ENCODE measurements at places on chromosomes 7 and 10.
A peak's percentile ranks its signal among the peaks of the same experiment; 100 is the strongest.

DNA sequence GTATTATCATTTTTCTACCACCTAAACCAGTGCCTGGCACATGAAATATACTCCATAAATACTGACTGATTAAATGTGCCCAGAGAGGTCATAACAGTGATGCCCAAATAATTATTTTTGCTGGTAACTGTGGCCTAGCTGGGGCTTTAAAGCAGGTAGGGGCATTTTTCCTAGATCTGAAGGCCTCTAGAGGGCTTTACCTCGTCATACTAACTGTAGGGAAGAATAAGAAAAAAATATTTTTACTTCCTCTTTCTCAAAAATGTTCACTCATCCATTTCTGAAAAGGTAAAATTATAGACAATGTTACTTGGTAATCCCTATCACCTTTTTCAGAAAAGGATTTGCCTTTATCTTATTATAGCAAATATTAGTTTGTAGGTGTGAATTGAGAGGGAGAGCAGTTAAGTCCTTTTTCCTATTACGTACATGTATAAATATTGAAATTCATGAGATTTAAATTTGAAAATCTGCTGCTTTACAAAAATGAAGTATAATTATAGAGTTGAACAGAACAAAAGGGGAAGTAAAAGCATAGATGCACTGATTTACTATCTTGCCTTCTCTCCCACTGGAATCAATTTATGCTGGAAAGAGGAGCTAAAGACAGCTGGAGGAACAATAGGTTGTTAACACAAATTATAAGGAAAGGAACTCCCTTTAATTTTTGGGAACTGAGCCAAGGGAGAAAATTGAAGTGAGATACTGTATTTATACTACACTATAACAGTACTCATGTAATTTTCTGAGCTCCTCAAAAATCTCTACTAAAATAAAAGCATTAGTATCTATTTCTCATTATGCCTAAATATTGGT, 71.5 kb upstream of the NOBOX start:
- DNase-seq: no peak

- DNase-seq: no peak
Observed at GRCh38 chr10:22727663-22728062, 13.3 kb upstream of the PIP4K2A start.

GRCh38 chr10:36097696-36098095, 455.6 kb upstream of the FZD8 start:
- DNase-seq: no peak

- DNase-seq: no peak
Observed at GRCh38 chr10:124497196-124497881, 35.7 kb downstream of the LHPP start.

GRCh38 chr7:158976468-158976848, 120.1 kb downstream of the DYNC2I1 start:
- no peak for DNase-seq

DNA sequence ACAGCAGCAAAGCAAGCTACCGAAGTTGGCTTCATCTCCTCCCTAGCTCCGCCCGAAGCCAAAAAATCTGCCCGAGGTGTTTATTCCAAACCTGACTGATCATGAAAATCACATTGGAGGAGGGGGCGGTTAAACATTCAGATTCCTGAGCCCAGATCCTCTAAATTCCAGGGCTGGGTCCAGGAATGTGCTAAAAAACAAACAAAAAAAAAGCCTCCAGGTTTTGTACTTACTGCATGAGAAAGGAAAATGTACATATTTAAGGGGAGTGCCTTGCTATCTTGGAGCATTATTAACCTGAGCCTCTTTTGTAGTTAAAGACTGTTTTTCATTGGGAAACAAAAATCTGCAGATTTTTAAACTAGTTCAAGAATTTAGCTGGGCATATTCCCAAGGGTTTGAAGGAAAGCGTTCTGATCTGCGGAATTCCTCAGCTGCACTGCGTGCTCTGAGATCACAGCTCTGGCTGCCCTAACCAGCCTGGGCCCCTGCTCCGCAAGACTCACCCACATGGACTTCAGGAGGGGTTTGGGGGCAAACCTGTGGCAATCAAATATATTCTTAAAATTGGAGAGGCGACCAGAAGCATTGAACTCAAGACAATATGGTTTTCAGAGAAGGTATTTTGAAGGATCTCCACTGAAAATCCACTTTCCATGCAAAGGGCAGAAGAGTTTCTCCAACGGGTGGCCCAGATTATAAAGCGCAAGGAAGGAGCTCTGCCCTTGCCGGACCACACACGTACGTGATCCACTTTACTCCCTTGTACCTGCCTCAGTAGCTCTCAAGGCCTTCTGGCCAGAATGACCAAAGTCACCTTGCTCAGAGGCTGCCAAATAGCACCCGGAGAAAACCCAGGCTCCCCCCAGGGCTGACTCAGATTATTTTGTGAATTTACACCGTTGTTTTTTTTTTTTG, 10.0 kb upstream of the TNS3 start:
- DNase-seq: peak; percentile 78

DNA sequence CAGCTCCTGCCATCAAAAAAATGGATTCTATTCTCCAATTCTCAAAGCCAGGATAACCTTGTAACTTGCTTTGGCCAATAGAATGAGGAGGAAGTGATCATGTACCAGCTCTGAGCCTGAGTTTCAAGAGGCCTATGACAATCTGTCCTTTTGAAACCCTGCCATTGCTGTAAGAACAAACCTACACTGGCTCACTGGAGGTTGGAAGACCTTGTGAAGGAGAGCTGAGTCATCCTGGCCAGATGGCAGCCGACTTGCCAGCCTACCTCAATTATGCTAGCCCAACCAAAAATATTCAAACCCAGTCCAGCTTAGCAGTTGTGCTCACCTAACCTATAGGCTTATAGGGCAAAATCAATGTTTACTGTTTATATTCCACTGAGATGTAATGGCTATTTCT, 93.0 kb downstream of the HGF start:
- DNase-seq: no peak

- DNase-seq: no peak
Observed at GRCh38 chr7:41892356-41893100, 189.6 kb upstream of the INHBA start.

- no peak for DNase-seq
Observed at GRCh38 chr7:33862946-33863814, 42.2 kb upstream of the BMPER start.

GRCh38 chr7:116618338-116619128, 53.5 kb upstream of the MET start:
- no peak for DNase-seq

- DNase-seq: no peak
Observed at GRCh38 chr10:1434912-1435692, 302.2 kb downstream of the ADARB2 start.

DNA sequence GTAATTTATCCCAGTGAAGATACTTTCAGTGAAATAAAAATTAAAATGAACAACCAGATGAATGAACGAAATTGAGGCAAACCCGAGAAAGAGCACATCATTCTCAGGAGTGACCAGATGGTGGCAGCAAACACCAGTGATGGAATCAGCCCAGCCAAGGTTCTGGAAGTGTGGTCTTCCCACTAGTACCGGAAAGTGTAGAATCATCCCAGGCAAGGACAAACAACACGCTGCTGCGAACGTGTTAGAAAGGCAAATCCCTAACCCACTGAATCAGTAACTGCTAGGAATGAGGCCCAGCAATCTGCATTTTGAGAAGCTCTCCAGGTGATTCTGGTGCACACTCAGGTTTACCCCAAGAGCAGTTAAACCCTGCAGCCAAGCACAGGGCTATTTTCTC, 15.5 kb upstream of the SLC18A3 start:
- peak; percentile 50 for DNase-seq

DNA sequence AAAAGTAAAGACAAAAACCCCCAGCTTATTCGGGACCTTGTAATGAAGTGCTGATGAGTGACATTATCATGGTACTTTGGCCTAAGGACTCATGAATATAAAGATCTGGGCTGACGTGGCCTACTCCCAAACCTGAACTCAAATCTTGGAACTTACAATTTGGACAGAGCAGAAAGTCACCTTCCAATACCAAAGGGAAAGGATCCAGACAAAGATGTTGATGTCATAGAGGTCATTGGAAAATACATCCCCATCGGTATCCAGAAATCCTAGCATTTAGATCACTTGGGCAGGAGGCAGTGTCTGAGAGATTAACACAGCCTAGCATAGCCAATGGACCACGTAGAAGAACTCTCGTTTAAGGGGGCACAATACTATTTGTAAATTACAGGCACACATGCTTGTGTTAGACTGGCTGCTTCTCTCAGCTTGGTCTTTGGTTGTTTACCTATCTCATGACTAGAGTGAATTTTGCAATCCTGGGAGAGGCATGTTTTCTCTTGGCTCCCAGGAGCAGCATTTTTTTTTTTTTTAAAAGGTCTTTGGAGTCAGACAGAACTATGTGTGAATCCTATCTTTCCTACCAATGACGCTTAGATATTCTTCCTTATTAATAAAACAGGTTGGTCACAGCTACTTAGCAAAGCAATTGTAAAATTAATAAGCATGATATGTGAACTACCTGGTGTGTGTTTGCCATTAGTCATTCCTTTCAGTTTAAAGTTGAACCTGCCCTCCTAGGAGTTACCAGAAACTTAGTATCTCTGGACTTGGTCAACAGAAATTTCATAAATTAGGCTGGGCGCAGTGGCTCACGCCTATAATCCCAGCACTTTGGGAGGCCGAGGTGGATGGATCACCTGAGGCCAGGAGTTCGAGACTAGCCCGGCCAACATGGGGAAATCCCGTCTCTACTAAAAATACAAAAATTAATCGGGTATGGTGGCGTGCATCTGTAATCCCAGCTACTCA, 27.8 kb upstream of the MRPS33 start:
- DNase-seq: no peak

GRCh38 chr10:12526311-12526710, 177.0 kb downstream of the CAMK1D start:
- DNase-seq: no peak

- DNase-seq: no peak
Observed at GRCh38 chr10:29968585-29968984, 90.8 kb downstream of the JCAD start.

GRCh38 chr10:95467162-95467599, 94.0 kb downstream of the SORBS1 start:
- DNase-seq: peak; percentile 8

DNA sequence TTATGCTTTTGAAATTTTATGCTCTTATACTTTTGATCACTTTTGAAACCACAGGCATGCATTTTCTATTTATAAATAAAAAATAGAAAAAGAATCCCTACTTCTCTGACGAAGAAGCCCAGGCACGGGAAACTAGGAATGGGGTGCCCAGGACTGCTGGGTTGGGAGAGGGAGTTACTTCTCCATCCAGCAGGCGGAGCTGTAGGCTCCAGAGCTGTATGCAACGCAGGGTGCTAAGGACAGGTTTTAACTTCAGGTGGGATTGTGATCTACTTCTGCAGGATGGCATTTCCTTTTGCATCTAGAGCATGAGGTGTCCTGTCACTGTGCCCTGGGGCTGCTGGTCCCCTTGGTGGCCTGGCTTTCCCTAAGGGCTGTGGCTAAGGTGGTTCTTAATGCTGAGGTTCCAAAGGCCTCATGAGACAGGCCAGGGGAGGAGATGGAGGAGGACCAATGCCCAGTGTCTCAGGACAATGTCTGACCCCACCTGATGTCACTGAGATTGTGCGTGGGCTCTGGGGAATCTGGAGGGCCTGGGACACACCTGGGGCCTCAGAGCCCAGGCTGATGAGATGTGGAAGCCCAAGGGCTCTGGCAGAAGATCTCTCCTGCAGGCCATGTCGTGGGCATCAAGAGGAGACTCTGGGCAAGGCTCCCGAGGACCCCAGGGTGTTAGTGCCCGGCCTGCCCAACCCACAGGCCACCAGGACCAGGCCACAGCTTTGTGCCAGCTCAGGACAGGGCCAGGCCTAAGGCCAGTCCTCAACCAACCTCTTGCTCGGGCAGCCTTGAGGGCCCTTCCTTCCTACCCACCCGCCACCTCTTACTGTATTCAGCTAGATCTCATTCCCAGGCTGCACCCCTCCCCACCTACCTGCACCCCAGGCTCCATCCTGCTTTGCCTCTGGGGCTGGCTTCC, 507 bp downstream of the CCDC201 start:
- DNase-seq: no peak

DNA sequence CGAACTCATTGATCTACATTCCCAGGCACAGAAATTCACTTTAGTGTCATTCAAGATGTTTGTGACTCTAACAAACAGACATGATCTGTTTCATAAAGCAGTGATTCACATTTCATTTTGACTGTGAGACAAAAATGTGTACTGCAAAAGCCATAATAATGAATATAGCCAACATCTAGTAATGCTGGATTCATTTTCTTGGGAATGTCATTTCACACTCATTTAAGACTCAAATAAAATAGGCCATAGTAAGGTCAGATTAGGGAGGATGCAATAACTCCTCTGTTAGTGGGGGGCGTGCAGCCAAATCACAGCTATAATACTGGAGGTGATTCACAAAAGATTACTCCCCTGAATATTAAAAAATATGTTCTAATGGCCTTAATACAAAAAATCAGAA, 566.6 kb upstream of the ZWINT start:
- DNase-seq: no peak

- no peak for DNase-seq
Observed at GRCh38 chr10:31031205-31031557, 484 bp downstream of the ZNF438 start.

DNA sequence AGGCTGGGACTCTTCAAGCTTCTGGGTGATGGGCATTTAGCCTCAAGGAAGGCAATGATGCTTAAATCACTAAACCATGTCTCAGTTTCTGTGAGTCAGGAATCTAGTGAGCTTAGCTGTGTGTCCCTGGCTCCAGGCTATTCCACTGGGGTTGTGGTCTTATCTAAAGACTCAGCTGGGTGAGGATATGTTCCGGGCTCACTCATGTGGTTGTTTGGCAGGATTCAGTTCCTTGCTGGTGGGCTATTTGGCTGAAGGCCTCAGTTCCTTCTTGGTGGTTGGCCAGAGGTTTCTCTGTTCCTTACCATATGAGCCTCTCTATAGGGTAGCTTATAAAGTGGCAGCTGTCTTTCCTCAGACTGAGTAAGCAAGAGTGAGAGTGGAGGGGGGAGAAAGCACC, 12.0 kb downstream of the EVX1 start:
- DNase-seq: no peak
